ENCODE measurements at places on chromosomes 6 and 20. TPM values are rescaled to one million over a fixed set of nuclear protein-coding genes. Genes with fewer than 3 reads are reported as not detected.
A peak's percentile ranks its signal among the peaks of the same experiment; 100 is the strongest.

DNA sequence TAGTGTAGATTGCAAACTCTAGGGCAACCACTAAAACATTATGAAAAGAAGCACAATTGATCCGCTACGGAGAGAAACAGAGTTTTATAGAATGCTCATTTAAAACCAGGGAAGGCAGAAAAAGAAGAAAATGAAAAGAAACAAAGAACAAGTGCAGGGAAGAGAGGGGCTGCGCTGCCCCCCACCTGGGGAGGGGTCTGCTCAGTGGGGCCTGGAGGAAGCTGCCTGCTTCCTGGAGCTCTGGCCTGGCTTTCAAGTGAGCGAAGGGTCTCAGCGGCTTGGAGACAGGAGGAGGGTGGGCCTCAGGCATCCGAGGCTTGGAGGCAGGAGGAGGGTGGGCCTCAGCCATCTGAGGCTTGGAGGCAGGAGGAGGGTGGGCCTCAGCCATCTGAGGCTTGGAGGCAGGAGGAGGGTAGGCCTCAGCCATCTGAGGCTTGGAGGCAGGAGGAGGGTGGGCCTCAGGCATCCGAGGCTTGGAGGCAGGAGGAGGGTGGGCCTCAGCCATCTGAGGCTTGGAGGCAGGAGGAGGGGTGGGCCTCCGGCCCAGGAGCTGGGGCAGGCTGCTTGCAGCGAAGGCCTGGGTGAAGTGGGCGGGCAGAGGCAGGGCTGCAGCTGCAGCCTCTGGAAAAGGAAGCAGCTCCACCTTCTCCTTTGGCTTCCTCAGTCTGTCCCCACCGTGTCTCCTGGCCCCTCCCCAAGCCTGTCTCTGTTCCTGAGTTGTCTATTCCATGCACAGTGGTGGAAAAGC, 406.3 kb downstream of the TAF4 start:
- H3K27me3 ChIP-seq, result no peaks in the 10 kb centered on the region
- no peaks in the 10 kb centered on the region for H3K4me1 ChIP-seq
- H3K4me3 ChIP-seq, result no peak overlapping the region
- no peak overlapping the region for H3K27ac ChIP-seq
- H3K36me3 ChIP-seq, result no peaks in the 10 kb centered on the region

GRCh38 chr6:22765015-22765414, 195.6 kb downstream of the HDGFL1 start:
- H3K27me3 ChIP-seq, result no peaks in the 10 kb centered on the region
- no peaks in the 10 kb centered on the region for H3K36me3 ChIP-seq
- DNase-seq, result no peak
- no peak overlapping the region for H3K4me3 ChIP-seq
- no peak overlapping the region for H3K27ac ChIP-seq
- H3K4me1 ChIP-seq, result no peaks in the 10 kb centered on the region

- H3K27me3 ChIP-seq, result no peaks in the 10 kb centered on the region
- no peaks in the 10 kb centered on the region for H3K36me3 ChIP-seq
- no peak overlapping the region for H3K4me3 ChIP-seq
Measured at GRCh38 chr20:63277466-63278272, 5.1 kb downstream of the ARFGAP1 start.

DNA sequence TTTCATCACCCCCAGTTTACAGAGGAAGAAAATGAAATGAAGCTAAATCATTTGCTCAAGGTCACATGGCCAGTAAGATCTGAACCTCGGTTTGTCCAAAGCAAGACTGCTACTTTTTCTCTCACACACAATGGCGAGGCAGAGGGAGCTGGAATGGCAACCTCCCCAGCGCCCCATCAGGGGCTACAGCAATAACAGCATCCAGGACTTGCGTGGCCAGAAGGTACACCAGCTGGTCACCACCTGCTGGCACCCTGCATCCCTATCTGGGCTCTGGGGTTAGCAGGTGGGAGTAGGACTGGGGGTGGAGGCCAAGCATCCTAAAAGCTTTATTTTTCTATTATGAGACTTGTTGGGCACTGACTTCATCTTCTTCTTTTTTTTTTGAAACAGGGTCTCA, 41.3 kb downstream of the TTI1 start:
- H3K36me3 ChIP-seq, result peaks cover 6% of the 10 kb centered on the region
- H3K27ac ChIP-seq, result no peak overlapping the region
- no peaks in the 10 kb centered on the region for H3K27me3 ChIP-seq
- peaks cover 6% of the 10 kb centered on the region for H3K4me1 ChIP-seq

DNA sequence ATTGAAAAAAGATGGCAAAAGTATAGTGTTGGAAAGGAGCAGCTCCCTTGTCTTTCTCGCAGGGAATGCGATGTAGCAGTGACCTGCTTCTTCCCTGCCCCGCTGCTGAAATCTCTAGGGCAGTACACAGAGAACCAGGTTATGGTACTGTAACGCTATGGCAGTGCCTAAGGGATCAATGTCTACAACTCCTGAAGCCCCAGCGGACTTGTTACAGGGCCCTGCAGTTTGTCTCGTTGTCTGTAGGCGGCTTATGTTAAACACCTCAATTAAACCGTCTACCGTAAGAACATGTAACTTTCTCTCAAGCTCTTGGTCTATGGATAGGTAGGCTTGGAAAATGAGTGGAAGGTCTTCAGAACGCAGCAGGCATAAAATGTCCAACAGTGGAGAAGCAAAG, 44.8 kb upstream of the SLC17A4 start:
- no peak for DNase-seq
- H3K4me1 ChIP-seq, result no peaks in the 10 kb centered on the region
- H3K4me3 ChIP-seq, result no peak overlapping the region

GRCh38 chr20:23569570-23569969, 1.3 kb upstream of the CST9L start:
- no peak overlapping the region for H3K27ac ChIP-seq
- H3K27me3 ChIP-seq, result no peaks in the 10 kb centered on the region
- no peaks in the 10 kb centered on the region for H3K36me3 ChIP-seq
- H3K4me1 ChIP-seq, result no peaks in the 10 kb centered on the region

DNA sequence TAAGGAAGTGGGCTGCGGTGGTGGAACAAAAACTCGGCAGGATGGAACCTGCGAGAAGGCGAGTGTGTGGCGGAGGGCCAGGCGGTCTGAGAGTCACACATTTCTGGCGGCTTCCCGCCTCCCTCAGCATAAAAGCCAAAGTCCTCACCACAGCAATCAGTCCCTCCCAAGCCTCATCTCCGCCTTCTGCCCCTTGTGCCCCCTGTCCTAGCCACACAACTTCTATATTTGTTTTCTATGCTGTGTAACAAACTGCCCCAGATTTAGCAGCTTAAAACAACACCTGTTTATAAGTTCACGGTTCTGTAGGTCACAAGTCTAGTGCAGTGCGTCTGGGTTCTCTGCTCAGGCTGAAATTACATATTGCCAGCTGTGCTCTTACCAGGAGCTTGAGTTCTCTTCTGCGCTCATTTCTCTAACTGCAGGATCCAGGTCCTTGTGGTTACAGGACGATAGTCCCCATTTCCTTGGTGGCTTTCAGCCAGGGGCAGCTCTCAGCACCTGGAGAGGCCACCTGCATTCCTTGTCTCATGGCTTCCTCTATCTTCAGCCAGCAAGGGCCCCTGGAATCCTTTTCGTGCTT, 11.7 kb upstream of the SPO11 start:
- H3K27me3 ChIP-seq, result no peaks in the 10 kb centered on the region
- H3K4me1 ChIP-seq, result no peaks in the 10 kb centered on the region
- H3K27ac ChIP-seq, result no peak overlapping the region
- H3K36me3 ChIP-seq, result no peaks in the 10 kb centered on the region
- DNase-seq, result no peak
- no peak overlapping the region for H3K4me3 ChIP-seq

- H3K27ac ChIP-seq, result no peak overlapping the region
- peaks cover 3% of the 10 kb centered on the region for H3K4me1 ChIP-seq
- DNase-seq, result peak; percentile 87
- no peaks in the 10 kb centered on the region for H3K27me3 ChIP-seq
Measured at GRCh38 chr6:13272131-13273046, 55.9 kb downstream of the TBC1D7 start.

DNA sequence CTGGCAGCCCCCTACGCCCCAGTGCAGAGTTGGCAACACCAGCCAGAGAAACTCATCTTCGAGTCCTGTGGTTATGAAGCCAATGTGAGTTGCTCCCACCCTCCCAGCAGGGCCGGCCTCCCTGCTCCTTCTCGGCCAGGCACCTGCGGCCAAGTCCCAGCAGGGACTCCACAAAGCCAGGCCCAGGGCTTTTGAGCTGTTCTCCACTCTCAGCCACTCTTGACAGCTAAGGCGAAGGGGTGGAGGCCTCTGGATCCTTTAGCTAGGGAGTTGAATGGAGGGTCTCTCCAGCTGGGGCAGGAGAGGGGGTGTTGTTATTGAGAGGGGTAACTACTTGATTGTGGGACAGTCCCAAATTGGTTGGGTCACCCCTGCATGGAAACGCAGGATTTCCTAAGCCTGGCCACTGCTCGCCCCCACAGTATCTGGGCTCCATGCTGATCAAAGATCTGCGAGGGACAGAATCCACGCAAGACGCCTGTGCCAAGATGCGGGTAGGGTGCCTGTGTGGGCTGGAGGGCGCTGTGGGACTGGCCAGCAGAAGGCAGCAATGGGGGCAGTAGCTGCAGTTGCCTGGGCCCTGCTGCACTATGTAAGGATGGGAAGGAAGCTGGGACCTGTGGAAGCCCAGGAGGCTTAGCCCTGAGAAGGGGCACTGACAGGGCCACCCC, 58.3 kb downstream of the TCP11 start:
- H3K27me3 ChIP-seq, result no peaks in the 10 kb centered on the region
- no peak for DNase-seq
- peaks cover 11% of the 10 kb centered on the region for H3K36me3 ChIP-seq
- H3K4me1 ChIP-seq, result no peaks in the 10 kb centered on the region
- no peak overlapping the region for H3K4me3 ChIP-seq
- H3K27ac ChIP-seq, result no peak overlapping the region

- DNase-seq, result no peak
- H3K27ac ChIP-seq, result no peak overlapping the region
- H3K27me3 ChIP-seq, result no peaks in the 10 kb centered on the region
- H3K4me3 ChIP-seq, result no peak overlapping the region
- H3K4me1 ChIP-seq, result no peaks in the 10 kb centered on the region
- no peaks in the 10 kb centered on the region for H3K36me3 ChIP-seq
Measured at GRCh38 chr6:117206944-117207687, 58.2 kb upstream of the VGLL2 start.

GRCh38 chr6:111631018-111631417, 25.3 kb upstream of the TRAF3IP2 start:
- H3K27ac ChIP-seq, result no peak overlapping the region
- no peaks in the 10 kb centered on the region for H3K4me1 ChIP-seq
- DNase-seq, result no peak
- H3K27me3 ChIP-seq, result no peaks in the 10 kb centered on the region

- H3K4me1 ChIP-seq, result no peaks in the 10 kb centered on the region
- DNase-seq, result no peak
- H3K27ac ChIP-seq, result no peak overlapping the region
- H3K4me3 ChIP-seq, result no peak overlapping the region
- no peaks in the 10 kb centered on the region for H3K27me3 ChIP-seq
Measured at GRCh38 chr6:166411271-166411670, 28.5 kb upstream of the MPC1 start.

DNA sequence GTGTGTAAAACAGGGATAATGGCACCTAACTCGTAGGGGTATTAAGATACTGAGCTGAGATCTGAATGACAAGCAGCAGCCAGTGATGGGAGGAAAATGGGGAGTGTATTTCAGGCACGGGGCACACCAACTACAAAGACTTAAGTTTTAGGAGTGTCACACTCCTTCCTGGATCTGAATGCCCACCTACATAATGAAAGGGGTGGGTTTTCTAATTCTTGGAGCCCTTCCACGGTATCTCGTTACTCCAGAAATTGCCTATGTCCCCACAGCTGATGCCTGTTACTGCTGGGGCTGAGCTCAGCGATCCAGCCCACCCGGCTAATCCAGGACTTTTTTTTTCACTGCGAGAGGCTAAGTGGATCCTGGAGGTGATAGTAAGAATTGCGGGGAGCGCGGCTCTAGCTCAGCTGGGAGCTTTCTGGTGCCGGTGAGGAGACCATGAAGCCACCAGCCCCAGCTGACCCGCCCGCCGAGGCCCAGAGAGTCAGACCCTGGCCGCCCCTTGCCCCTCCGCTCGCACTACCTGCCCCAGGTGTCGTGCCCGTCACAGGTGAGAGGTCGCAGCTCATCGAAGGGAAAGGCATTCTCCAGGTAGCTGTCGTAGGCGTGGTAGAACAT, 727 bp downstream of the EDEM2 start:
- H3K27ac ChIP-seq, result peak overlapping the region; percentile 1
- DNase-seq, result peak; percentile 51
- no peaks in the 10 kb centered on the region for H3K4me1 ChIP-seq
- no peaks in the 10 kb centered on the region for H3K36me3 ChIP-seq

- no peak overlapping the region for H3K4me3 ChIP-seq
- DNase-seq, result no peak
- no peaks in the 10 kb centered on the region for H3K4me1 ChIP-seq
Measured at GRCh38 chr6:163151212-163151611, 263.3 kb upstream of the QKI start.

DNA sequence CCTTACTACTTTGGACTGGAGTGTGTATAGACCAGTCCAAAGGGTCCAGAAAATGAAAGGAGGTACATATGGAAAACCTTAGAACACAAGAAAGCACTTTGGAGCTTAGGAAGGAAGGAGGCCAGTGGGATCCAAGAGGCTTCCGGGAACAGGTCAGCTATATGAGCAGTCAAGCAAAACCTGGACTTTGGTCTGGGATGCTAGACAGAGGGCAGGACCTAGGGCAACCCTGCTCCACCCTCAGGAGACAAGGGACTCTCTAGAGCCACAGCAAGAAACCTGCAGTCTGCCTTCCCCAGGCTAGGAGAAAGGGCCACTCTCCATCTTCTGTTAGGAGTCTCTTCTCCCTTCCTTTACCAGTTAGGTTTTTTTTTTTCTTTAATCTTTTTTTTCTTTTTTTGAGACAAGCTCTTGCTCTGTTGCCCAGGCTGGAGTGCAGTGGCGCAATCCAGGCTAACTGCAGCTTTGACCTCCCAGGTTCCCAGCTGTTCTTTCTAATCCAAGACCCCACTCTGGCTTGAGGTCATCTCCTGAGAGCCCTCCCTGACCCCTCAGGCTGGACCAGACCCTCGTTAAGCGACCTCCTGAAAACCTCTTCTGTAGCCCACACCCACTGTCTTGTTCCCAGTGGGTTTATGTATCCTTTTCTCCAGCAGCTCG, 4.6 kb downstream of the KCNK5 start:
- no peaks in the 10 kb centered on the region for H3K36me3 ChIP-seq
- H3K27me3 ChIP-seq, result no peaks in the 10 kb centered on the region
- DNase-seq, result no peak
- no peaks in the 10 kb centered on the region for H3K4me1 ChIP-seq
- H3K4me3 ChIP-seq, result no peak overlapping the region
- H3K27ac ChIP-seq, result no peak overlapping the region

DNA sequence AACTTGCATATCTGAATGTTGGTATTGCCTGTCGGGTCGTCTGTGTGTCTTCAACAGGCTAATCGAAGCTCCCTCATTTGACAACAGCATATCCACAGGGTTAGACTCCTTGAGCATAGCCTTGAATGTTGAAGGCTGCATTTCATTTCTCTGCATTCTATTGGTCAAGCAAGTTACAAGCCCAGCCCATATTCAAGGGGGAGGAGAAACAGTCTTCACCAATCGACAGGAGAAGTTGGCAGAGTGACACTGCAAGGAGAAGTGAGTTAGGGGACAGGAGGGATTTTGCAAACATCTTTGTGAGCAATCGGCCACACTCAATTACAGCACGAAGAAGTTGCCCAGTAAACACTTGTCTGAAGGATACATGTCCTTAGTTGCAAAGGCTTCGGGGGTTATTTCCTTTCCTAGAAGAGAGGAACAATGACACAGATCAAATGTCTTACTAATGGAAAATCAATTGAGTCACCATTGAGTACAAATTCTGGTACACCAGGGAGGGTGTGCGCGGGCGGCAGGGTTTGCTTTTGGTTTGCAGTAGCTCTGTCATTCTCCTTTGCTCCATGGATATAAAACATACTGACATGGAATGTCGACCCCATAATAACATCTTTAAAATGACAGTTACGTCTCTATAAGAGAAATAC, 60.6 kb upstream of the NT5E start:
- H3K4me3 ChIP-seq, result no peak overlapping the region
- H3K36me3 ChIP-seq, result no peaks in the 10 kb centered on the region
- H3K4me1 ChIP-seq, result no peaks in the 10 kb centered on the region
- H3K27ac ChIP-seq, result no peak overlapping the region

GJA10 gene
- total RNA-seq, result not detected

NRSN1 gene
- total RNA-seq, result not detected

GFOD1 gene
- total RNA-seq, result 17.3 TPM

MEI4 gene
- not detected for total RNA-seq

Measured in aorta (tissue), 5 donors.